ENCODE measurements at places on chromosomes 4 and X.
A peak's percentile ranks its signal among the peaks of the same experiment; 100 is the strongest.

DNA sequence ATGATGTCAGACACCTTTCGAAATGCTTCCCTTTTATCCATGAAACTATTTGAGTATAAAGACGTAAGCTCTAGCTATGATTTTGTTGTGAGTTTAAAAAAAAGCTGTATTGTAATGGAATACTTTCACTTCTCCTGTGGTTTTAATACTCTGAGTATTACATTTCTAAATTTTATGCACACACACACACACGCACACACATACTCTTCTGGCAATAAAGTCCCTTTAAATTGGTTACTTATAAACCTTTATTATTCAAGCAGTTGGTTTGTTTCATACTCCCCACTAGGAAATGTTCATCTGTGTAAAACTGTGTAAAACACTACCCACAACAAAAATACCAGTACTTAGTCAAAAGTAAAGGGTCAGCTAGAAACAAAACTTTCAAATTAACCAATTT, 18.2 kb downstream of the VAMP7 start:
- no peak for DNase-seq

DNA sequence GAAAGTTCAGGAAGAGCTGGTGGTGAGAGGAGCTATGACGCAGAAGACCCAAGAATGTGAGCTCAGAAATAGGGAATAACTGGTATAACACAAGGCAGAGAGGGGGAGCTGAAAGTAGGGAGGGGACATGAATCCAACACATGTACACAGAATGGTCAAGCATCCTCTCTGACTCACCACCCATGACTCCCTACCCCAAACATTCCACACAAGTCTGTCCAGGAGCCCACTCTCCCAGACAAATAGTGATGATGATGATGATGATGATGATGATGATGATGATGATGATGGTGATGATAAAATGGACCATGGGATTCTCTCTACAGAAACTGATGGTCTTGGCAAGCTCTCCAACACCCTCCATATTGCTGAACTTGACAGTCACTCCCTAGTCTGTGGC, 46.4 kb downstream of the NAT8L start:
- no peak for DNase-seq

DNA sequence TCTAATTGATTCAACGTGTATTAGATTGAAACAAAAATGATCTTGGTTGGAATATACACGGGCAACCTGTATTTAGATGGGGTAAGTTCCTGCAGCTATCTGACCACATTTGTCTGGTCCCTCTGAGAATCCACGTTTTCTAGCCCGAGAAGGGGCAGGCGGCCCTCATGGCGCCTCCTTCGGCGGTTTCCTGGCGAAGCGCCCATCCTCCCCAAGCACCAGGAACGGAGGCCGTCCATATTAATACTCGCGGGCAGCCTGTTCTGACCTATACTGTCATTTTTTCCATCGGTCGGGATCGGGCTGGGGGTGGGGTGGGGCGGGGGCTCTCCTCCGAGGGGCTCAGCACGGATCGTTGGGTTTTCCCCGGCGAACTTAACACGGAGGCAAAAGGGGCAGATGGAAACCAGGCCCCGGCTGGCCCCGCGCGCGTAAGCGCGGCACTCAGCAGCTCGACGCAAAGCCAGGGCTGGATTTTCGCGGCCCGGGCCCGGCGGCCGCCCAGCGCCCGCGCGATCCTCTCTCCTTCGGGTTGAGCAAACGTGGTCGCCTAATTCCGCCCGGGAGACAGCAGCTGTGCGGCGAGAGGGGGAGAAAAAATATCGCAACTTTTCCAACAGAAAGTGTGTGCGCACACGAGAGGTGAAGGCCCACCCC, 77.2 kb upstream of the BCOR start:
- peak; percentile 44 for DNase-seq

- no peak for DNase-seq
Observed at GRCh38 chr4:158170691-158171561, 1.9 kb downstream of the GASK1B start.

DNA sequence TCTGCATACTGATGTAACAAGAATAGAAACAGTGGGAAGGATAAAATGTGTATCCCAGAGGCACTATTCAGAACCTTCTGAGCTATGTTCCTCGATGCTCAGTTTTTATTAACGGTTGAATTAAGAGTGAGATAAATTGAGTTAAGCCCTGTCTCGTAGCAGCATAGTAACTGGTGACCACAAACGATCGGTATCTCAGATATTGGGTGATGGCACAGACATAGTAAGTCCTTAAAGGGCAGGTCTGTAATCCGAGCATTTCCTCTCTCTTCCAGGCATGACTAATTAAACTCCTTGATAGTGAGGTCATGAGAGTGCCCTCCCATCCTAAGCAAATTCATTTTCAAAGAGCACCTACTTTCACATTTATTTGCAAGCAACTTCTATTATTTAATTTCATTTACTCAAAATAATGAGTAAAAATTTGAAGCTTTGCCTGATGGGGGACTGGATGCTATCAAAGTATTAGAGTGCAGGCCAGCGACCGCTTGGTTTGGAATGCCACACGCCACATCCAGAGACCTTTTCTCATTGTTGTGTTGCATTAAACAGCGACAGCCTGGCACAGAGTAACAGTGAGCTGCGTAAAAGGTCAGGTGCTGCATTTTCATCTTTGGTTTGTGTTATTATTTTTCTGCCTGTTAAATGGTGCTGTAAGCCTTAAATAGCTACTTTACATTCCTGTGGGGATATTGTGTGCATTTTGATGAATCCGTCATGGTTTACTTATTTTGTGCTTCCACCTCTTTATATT, 101.9 kb downstream of the PCDH7 start:
- DNase-seq = no peak

GRCh38 chrX:69424161-69424560, 80.0 kb upstream of the NALF2 start:
- no peak for DNase-seq

DNA sequence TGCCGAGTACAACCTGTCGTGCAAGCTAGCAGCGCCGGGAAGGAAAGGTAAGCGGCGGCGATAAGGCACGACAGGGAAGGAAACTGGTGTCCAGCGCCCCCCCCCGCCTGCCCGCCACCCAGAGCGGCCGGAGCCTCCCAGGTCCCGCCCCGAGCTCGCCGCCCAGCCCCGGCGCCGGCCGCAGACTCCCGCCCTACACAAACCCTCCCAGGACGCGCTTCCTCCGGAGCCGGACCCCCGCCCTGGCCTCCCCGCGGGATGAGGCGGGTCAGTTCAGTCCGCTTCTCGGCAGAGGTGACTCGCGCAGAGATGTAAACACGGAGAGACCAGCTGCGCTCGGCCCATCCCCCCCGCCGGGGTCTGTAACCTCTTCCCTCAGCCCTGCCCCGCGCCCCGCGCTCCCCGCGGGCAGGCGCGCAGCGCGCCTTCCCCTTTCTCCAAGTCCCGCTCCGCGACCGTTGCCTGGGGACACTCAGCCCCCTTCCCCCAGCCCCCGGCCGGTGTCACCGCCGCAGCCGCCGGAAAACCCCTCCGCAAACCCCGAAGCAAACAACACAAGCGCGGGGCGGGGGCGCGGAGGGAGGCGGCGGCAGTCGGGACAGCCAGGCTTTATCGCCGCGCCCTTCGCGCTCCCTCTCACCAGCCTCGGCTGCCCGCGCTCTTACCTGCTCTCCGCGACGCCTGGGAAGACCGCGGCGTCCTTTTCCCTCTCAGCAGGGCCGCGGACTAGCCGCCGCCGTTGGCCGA, 543 bp downstream of the ELF2 start:
- peak; percentile 64 for DNase-seq

DNA sequence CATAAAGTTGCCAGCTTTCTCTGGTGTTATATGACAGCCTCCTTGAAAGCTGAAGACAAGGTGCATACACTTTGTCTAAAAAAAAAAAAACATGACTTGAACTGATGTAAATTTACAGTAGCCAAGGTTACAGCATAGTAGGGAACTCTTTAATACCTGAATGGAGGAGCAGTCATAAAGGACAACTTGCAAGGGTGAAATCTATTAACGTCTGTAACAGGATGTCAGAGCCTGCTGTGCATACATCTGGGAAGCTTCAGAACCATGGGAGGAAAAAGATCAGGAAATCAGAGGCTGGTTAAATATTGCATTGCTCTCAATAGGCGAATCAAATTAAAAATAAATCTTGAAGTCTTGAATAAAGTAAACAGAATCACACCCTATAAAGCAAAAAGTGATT, 484.0 kb upstream of the CTSO start:
- no peak for DNase-seq

DNA sequence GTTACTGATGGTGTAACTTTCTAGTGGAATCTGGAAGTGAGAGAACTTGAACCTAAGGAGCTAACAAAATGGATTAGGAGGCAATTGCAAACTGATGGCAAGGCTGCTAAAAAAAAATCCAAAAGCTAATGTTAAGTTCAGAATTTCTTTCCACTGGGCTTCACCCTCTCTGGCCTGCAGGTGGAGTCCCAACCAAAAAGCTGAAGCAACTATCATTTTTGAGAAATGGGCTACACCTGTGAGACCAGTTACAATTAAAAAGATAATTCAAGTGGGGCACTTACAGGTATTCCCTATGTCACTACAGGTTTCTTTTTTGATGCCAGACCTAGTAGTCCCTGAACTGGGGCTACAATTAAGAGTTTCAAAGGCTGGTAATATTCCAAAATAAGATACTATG, 142.1 kb upstream of the FTHL17 start:
- peak; percentile 7 for DNase-seq

- no peak for DNase-seq
Observed at GRCh38 chr4:176668324-176668723, 124.4 kb downstream of the VEGFC start.

GRCh38 chrX:24347881-24348280, 12.6 kb upstream of the SUPT20HL1 start:
- no peak for DNase-seq

DNA sequence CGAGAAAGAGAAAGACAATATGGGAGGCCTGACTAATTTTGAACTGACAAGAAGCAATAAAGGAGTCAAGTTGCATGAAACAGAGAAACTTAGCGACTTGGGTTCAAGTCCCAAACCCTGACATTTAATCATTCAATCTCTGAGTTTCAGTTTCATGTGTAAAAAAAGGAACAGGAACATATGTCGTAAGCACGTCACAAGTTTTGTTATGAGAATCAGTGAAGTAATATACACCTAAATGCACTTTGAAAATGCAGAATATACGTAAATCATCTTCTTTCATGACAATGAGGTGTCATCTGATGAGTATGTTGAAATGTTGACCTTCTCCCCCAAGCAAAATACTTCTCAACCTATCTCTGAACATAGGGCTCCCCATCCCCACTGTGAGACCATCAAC, 10.4 kb downstream of the ACOT9 start:
- DNase-seq = no peak

DNA sequence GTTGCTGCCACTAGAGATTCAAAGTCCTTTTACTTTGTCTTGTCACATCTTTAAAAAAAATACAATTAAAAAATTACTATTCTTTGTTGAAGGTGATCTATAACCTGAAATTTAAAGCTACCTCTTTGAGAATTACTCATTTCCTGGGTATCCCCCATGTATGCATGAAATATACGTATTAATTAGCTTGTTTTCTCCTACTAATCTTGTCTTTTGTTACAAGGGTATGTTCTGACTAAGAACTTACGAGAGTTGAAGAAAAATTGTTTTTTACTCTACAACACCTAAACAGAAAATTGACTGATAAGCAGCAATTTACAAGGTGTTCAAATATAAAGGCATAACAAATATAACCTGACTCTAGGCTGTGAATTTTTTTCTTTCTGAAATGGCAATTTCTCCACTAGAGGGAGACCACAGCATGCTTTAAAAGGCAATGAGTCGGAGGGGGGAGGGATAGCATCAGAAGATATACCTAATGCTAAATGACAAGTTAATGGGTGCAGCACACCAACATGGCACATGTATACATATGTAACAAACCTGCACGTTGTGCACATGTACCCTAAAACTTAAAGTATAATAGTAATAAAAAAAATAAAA, 249.6 kb downstream of the OPHN1 start:
- DNase-seq = no peak

DNA sequence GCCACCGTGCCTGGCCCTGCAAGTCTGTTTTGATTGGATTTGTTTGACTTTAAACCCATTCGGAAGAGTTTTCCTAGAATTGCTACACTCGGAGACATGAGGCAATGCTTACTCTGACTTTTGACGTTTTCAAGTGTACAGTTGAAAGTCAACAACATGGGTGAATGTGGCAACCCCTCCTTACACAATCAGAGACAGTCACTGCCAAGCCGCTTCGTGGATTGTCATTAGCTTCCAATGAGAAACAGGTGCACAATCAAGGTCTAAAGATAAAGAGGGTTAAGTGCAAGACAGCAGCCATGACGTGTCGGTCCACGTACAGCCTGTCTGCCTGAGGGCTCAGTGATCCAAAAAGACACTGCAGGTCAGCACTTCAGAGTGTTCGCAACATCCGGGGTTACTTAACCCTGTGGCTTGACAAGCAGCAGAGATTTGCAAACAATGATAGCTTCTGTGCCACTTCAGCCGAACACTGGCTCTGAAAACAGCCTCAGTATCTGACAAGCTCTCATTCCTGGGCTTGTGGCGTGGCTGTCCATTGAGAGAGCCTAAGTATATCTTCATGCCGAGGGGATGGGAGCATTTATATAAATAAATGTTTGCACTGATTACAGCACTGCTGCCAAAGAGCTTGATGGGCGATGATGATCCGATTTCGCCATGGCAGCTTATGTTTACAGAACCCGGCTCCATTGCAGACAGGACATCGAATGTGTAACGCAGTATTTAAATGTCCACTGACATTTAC, 180.0 kb downstream of the DHRSX start:
- no peak for DNase-seq

DNA sequence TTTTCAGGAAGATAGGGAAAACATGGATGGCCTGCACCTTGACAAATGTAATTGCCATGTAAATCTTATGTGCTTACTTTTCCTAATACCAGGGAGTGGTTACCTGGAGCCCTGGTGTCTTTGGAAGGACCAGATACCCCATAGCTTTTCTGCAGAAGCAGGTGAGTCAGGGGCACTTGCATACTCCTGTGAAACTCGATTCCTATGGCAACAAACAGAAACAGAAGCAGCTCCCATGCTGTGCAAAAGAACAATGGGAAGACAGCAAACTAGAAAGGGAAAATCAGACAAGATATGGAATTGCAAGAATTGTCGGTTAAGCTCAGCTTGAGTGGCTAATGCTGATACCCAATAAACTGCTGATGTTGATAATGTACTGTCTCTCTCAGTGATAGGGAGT, 117.4 kb upstream of the AFF2 start:
- no peak for DNase-seq

GRCh38 chrX:42096265-42096920, 173.0 kb upstream of the CASK start:
- no peak for DNase-seq

GRCh38 chr4:2598511-2599303, 62.3 kb downstream of the FAM193A start:
- no peak for DNase-seq

DNA sequence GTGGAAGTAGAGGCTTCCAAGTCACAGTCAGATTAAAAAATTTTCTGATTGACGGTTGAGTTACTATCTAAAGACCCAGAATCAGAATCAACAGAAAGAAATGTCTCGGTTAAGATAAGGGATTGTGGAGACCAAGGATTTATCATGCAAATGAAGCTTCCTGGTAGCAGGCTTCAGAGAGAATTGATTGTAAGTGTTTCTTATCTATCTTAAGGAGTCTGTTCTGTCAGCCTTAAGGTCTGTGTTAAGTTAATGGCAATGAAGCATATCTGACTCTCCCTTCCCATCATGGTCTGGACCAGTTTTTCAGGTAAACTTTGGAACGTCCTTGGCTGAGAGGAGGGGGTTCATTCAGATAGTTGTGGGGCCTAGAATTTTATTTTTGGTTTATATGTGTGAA, 780.2 kb downstream of the FAM133A start:
- no peak for DNase-seq
